ENCODE measurements at places on chromosomes 12 and 14.

GRCh38 chr12:130752692-130753230, 36.7 kb upstream of the RIMBP2 start:
- no peak for DNase-seq

- no peak for DNase-seq
Measured at GRCh38 chr12:45034861-45035265, 16.0 kb downstream of the DBX2 start.

GRCh38 chr12:122785503-122785902, 11.1 kb downstream of the CCDC62 start:
- DNase-seq, result no peak

GRCh38 chr12:110249105-110249504, 31.9 kb upstream of the ATP2A2 start:
- DNase-seq, result no peak

DNA sequence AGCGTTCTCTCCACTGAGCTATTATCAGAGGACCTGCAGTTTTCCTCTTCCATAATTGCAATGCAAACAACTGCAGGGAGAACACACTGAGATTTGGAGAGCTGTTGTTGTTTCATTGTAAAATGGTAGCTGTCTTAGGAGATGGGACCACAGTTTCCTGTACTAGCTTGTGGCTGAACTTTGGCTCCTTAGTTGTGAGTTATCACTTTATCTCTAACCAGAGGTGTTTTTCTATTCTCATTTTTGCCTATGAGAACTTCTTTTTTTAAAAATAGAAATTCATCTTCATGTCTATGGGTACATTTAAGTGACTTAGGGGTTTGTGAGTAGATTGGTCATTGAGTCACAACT, 216.5 kb downstream of the SLC38A4 start:
- no peak for DNase-seq

GRCh38 chr12:97167598-97167997, 260.5 kb downstream of the NEDD1 start:
- no peak for DNase-seq

DNA sequence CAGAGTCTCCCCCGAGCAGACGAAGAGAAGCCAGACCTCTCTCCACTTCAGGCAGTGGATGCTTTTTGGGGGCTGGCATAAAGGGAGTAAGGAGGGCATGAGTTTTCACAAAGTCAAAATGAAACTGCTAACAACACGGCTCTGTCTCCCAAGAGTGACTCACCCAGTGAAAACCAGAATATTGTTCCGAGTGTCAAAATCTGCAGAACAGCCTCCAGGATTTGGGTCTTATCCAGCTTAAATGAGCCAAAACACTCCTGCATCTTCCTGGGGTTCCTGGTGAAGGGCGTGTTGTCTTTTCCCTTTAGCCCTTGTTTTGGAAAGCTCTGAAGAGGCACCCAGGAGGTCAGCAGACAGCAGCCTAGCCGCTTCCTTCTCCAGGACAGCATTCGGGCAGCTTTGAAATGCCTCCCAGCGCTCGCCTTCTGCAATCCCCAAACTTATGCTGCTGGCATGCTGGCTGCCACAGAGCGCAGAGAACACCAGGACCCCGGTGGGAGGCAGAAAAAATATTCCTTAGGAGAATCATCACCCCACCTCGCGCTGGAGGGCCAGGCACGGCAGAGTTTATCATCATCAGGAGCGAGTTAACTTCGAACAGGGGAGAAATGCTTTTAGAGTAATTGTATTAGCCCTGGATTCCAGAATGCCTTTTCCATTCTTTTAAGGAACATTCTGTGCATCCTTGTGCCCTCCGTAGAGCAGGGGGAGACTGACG, 117.7 kb upstream of the NCOR2 start:
- DNase-seq, result no peak

DNA sequence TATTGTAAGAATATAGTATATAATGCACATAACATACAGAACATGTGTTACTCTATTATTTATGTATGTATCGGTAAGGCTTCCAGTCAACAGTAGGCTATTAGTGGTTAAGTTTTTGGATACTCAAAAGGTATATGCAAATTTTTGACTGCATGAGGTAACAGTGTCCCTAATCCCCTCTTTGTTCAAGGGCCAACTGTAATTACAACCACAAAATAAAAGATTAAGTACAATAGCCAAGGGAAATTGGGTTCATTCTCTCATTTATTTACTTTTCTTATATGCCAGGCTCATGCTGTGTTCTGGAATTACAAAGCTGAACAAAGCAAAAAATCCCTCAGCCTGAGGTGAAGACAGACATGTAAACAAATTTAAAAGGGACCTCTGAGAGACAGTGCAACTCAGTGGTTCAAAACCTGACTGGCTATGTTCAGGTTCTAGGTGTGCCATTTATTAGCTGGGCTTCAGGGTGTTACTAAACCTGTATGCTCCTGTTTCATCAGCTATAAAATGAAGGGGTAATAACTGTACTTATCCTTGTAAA, 43.4 kb upstream of the TSPAN8 start:
- DNase-seq, result no peak

GRCh38 chr12:94039914-94040313, 108.5 kb upstream of the PLXNC1 start:
- DNase-seq, result no peak

DNA sequence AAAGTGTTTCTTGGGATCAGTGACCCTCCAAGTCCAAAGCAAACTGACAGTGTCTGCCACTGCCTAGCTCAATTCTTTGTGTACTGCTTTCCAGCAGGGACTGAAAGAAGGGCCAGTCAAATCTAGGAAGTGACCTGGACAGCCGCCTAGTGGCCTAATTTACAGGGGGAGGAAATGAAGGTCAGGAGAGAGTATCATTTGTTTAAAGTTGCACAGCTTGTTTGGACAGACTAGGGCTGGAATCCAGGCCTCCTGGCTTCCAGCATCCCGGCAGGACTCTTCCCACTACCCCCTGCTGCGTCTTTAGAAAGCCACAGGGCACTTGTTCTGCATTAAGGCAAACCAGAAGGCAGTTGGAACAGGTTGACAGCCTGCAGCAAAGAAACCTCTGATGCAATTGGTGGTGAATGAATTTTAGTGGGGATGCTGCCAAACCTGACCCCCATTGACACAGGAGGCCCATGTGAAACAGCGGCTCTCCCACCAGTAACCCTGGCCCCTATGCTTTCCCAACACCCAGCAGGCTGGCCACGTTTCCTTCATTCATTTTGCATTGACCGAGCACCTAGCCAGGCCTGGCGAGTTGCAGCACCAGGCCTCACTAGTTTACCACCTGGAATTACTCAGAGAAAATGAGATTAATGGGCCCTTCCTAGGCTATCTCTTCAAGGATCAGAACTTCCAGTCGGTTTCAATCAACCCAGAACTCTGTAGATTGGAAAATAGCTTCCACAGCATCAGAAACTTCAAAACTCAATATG, 28.2 kb downstream of the GALNT16 start:
- DNase-seq, result no peak

All from activated CD4-positive, alpha-beta T cell treated with anti-CD3 and anti-CD28 coated beads, Interleukin-2, amount 50 U/mL, for 48 hours (primary cell).